ENCODE measurements at places on chromosomes 16 and 17. TPM values are rescaled to one million over a fixed set of nuclear protein-coding genes. Genes with fewer than 3 reads are reported as not detected.

NATD1 gene
- total RNA-seq = 3.1 TPM

C16orf78 gene
- not detected for total RNA-seq

ACSM2A gene
- not detected for total RNA-seq

GP2 gene
- 8.7 TPM for total RNA-seq

ADCY9 gene
- 9.8 TPM for total RNA-seq

DNA sequence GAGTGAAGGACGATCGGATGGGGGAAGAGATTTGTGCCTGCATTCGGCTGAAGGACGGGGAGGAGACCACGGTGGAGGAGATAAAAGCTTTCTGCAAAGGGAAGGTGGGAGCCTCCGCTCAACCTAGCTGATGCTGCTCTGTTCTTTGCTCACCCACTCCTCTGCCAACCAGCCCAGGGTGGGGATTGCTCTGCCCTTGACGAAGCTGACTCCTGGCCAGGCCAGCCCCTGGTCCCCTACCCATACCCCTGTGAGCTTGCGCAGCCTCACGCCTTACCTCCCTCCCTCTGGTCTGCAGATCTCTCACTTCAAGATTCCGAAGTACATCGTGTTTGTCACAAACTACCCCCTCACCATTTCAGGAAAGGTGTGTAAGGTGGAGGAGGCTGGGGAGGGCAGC, 4.8 kb upstream of the RSAD1 start:
- no peak overlapping the region for H3K27ac ChIP-seq
- no peaks in the 10 kb centered on the region for H3K36me3 ChIP-seq
- peaks cover 6% of the 10 kb centered on the region for H3K4me1 ChIP-seq
- H3K27me3 ChIP-seq = no peaks in the 10 kb centered on the region
- H3K4me3 ChIP-seq = no peak overlapping the region
- no peak for DNase-seq

DNA sequence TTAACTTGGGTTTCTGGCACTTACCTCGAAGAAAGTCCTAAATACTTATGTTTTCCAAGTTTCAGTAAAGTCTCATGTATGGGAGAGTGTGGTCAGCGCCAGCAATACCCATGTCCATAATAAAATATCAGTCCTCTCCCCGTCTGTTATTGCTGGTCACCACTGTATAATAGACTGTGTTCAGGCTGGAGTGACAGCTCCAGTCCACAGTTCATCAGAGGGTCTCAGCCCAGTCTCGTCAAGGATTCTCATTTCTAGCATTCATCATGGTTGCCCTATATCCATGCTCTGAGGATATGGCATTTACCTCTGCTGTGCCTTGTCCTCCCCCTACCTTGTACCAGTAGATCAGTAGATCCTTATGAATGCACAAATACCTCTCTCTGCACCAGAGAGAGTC, 384.5 kb downstream of the NPIPA7 start:
- DNase-seq = no peak
- no peaks in the 10 kb centered on the region for H3K36me3 ChIP-seq
- no peaks in the 10 kb centered on the region for H3K4me1 ChIP-seq
- H3K27ac ChIP-seq = no peak overlapping the region
- no peaks in the 10 kb centered on the region for H3K27me3 ChIP-seq
- H3K4me3 ChIP-seq = no peak overlapping the region

GRCh38 chr16:68936736-68937631, 93.7 kb downstream of the TANGO6 start:
- no peak overlapping the region for H3K4me3 ChIP-seq
- no peaks in the 10 kb centered on the region for H3K27me3 ChIP-seq
- H3K4me1 ChIP-seq = peaks cover 9% of the 10 kb centered on the region
- DNase-seq = no peak
- H3K27ac ChIP-seq = peak overlapping the region; percentile 33

DNA sequence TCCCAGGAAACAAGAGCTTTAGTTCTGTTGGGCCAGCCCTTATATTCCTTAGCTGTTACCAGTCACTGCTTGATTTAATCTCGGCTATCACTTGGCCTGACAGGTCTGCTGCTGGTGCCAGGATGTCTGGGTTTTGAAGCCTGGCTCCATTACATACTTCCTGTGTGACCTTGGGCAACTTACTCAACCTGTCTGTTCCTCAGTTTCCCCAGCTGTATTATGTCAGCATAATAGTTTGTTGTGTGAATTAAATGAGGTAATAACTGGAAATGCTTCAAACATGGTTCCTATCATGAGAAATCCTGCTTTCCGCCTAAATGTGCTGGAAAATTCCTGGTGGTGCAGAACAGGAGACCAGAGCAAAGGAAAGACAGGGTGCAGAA, 50.6 kb upstream of the STH start:
- DNase-seq = no peak
- no peaks in the 10 kb centered on the region for H3K36me3 ChIP-seq
- H3K27me3 ChIP-seq = no peaks in the 10 kb centered on the region
- H3K27ac ChIP-seq = peak overlapping the region; percentile 59

GRCh38 chr16:77327717-77328116, 107.1 kb downstream of the ADAMTS18 start:
- no peaks in the 10 kb centered on the region for H3K4me1 ChIP-seq
- DNase-seq = no peak
- no peaks in the 10 kb centered on the region for H3K36me3 ChIP-seq
- peaks cover 55% of the 10 kb centered on the region for H3K27me3 ChIP-seq
- no peak overlapping the region for H3K4me3 ChIP-seq

- no peak for DNase-seq
- H3K27me3 ChIP-seq = no peaks in the 10 kb centered on the region
- H3K4me3 ChIP-seq = peak overlapping the region; percentile 92
- peaks cover 34% of the 10 kb centered on the region for H3K36me3 ChIP-seq
- H3K27ac ChIP-seq = peak overlapping the region; percentile 77
Measured at GRCh38 chr17:49707246-49707607, 537 bp downstream of the SLC35B1 start.

DNA sequence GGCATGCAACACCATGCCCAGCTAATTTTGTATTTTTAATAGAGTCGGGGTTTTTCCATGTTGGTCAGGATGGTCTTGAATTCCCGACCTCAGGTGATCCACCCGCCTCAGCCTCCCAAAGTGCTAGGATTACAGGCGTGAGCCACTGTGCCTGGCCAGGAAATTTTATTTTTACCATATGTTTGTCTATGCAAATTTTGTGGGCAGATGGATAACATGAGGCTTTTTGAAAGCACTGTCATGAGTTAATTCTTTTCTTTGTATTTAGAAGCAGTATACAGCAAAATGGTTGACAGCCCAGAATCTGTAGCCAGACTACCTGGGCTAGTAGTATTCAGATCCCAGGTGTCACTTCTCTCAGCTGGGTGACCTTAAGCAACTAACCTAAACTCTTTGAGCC, 8.5 kb upstream of the KPNB1 start:
- no peaks in the 10 kb centered on the region for H3K4me1 ChIP-seq
- no peak for DNase-seq
- H3K27ac ChIP-seq = no peak overlapping the region
- no peaks in the 10 kb centered on the region for H3K27me3 ChIP-seq
- no peak overlapping the region for H3K4me3 ChIP-seq

DNA sequence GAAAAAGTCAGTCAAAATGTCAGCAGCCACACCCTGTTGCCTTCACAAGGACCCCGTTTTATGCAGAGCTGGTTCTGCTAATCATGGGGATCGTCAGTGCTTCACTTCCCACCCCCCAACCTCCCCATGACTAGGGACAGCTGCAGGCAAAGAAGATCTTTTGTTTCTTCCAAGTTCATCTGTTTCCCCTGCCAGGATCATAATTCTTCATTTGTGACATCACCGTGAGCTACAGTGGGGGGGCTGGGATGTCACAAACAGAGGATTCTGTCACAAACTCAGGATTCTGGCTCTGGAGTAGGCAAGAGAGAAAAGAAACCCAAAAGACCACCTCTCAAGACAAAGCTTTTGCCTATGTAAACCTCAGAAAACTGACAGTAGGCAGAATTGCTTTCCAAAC, 24.7 kb downstream of the DNAJC7 start:
- peaks cover 20% of the 10 kb centered on the region for H3K4me1 ChIP-seq
- H3K27ac ChIP-seq = no peak overlapping the region
- no peak for DNase-seq
- H3K36me3 ChIP-seq = peaks cover 56% of the 10 kb centered on the region
- H3K27me3 ChIP-seq = no peaks in the 10 kb centered on the region

GRCh38 chr17:16477255-16477654, 14.7 kb downstream of the LRRC75A start:
- peak; percentile 29 for DNase-seq
- peak overlapping the region; percentile 60 for H3K27ac ChIP-seq
- H3K27me3 ChIP-seq = no peaks in the 10 kb centered on the region
- H3K4me3 ChIP-seq = no peak overlapping the region
- H3K36me3 ChIP-seq = no peaks in the 10 kb centered on the region
- peaks cover 14% of the 10 kb centered on the region for H3K4me1 ChIP-seq

DNA sequence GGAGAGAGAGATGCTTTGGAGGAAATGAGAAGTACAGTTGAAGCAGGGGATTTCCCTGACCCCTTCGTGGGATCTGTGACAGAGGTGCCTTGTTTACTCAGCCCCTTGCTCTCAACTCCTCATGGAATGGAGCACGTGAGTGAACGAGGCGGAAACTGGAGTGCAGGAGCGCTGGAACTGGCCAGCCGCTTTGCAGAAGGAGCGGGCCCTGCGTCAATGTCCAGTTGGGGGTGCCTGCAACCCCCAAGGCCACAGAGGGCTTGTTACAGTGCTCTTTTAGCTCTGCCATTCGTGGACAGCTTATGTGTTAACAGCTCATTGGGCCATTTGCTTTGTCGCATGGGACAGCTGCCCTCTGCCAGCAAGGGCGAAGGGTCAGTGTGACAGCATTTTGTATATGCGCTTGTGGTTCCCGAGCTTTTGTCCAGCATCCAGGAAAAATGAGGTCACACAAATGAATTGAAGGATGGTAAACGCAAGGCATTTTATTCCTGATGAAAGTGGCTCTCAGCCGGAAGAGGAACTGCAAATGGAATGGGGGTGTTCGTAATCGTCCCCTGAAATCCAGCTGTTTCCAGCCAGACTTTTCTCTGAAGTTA, 1395.1 kb downstream of the CDH8 start:
- no peaks in the 10 kb centered on the region for H3K4me1 ChIP-seq
- no peaks in the 10 kb centered on the region for H3K36me3 ChIP-seq
- H3K4me3 ChIP-seq = no peak overlapping the region
- H3K27me3 ChIP-seq = no peaks in the 10 kb centered on the region
- DNase-seq = no peak

DNA sequence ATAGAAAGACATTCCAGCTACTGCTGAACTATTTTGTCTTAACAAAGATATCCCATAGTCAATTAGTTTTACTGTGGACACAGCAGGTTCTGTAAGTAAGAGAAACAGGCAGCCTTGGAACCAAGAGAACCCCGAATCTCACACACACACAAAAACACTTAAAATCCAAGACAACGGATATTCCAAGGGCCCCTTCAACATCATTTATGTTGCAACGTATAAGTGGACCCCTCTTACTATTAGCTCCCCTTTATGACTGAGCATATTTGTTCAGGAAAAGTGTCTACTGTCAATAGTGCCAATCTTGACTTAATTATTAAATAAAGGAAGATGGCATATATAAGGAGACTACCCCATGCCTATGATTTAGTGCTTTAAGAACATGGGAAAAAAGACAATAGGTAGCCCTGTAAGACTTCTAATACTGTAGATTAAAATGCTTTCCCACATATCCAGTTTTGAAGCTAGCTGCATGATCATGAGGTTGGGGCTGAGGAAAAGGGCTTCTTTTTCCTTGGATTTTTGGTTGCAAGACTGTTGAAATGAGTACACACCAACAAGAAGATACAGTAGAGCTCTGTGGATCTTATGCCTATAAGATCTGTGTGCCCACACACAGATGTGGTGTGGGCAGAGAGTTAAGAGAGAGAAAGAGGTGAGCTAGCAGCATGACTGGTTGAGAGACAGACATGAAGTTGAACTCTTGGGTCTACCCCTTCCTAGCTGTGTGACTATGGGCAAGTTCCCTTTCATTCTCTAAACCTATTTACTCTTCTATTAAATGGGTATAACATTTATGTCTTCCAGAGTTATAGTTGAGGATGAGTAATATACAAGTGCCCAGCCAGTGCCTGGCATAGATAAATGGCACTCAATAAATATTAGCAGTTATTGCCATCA, 3.0 kb downstream of the MMD start:
- peaks cover 7% of the 10 kb centered on the region for H3K27me3 ChIP-seq
- H3K4me1 ChIP-seq = peaks cover 22% of the 10 kb centered on the region
- no peaks in the 10 kb centered on the region for H3K36me3 ChIP-seq
- no peak overlapping the region for H3K4me3 ChIP-seq
- DNase-seq = no peak

DNA sequence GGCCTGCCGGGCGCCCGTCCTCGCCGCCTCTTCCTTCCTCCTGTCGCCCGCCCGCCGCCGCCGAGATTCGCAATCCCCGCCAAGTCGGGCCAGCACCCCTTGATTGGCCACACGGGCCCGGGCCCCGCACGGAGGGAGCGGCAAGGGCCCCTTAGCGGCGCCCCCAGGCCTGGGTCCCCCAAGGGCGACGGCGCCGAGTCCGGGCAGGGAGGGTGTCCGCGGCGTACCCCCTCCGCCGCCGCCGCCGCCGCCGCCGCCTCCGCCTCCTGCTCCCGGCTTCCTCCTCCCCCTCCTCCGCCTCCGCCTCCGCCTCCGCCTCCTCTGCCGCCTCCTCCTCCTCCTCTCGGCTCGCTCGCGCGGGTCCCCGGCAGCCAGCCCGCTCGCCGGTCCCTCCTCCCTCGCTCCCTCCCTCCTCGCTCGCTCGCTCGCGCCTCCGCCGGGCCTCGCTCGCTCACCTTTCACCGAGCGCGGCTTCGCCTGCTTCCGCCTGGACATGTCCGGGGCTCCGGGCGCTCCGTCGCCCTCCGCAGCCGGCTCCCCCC, 561 bp downstream of the ZNF423 start:
- peaks cover 42% of the 10 kb centered on the region for H3K27me3 ChIP-seq
- H3K27ac ChIP-seq = no peak overlapping the region
- peaks cover 8% of the 10 kb centered on the region for H3K4me1 ChIP-seq
- no peaks in the 10 kb centered on the region for H3K36me3 ChIP-seq
- DNase-seq = no peak

- peaks cover 12% of the 10 kb centered on the region for H3K4me1 ChIP-seq
- no peaks in the 10 kb centered on the region for H3K36me3 ChIP-seq
- H3K27me3 ChIP-seq = peaks cover 3% of the 10 kb centered on the region
- H3K27ac ChIP-seq = peak overlapping the region; percentile 22
- H3K4me3 ChIP-seq = peak overlapping the region; percentile 47
- no peak for DNase-seq
Measured at GRCh38 chr17:9020824-9021157, 519 bp upstream of the NTN1 start.

- peak overlapping the region; percentile 64 for H3K4me3 ChIP-seq
- 0 out of 2 replicates have a peak, but pooled peaks cover 3% of the 10 kb centered on the region for H3K27me3 ChIP-seq
- H3K4me1 ChIP-seq = peaks cover 9% of the 10 kb centered on the region
- peak overlapping the region; percentile 36 for H3K27ac ChIP-seq
- peak; percentile 65 for DNase-seq
Measured at GRCh38 chr16:28277537-28278388, 14.6 kb upstream of the SBK1 start.

All from HCT116 (cell line).